ENCODE measurements at places on chromosomes 3 and 15.

DNA sequence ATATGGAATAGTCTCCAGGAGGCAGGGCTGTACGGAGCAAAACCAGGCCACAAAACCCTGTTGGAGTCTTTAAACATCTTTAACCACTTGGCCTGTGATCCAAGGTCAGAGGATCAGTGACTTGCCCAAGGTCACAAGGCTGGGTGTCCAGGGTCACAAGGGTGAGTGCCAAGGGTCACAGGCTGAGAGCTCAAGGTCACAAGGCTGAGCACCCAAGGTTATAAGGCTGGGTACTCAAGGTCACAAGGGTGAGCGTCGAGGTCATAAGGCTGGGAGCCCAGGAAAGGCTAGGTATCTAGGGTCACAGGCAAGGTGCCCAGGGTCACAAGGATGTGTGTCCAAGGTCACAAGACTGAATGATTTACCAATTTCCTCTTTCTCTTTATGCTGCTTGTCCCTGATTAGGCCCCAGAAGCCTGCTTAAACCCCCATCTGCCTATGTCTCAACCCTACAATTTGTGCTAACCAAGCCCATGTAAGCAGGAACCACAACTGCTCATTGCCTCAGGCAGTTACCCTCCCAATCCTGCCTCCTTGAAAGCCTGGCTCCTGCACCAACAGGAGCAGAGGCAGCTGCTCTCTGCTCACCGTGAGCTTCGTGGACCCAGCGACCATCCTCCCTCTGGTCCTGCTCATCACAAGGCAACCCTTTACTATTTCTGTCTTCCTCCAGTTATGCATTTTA lies 51.5 kb downstream of the MGLL start:
- DNase-seq = peak; percentile 81

DNA sequence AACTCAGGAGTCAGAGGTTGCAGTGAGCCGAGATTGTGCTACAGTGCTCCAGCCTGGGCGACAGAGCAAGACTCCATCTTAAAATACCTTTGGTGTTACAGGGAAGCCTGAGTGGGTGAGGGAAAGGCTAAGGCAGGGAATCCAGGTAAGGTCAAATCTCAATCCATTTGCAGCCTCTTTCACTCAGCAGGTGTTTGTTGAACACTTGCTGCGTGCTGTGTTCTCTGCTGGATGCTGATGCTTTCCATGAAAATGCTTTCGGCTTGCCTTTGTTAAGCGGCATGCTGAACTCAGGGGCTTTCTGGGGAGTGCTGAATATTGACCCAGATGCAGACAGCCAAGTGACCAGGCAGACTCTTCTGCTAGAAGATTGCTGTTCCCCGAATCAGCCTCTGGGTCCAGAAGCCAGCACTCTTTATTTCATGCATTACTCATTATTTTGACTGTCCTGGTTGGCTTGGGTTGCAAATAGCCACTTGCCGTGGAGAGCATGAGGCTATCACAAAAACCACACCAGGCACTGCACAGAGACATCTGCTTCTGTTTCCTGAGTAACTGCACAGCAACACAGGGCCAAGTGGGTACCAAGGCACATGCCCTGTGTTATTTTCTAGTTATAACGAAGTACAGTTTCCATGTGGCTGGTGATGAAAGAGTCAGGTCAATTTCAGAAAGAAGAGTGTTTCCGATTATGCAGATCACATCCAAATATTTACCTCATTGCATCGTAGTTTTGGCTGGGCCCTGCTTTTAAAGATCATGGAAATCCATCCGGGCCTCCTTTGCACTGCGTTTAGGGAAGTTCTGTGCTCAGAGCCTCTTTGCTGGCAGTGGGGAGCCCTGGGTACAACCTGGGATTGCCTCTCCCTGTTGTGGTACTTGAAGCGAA lies 88.6 kb downstream of the THSD4 start:
- no peak for DNase-seq

DNA sequence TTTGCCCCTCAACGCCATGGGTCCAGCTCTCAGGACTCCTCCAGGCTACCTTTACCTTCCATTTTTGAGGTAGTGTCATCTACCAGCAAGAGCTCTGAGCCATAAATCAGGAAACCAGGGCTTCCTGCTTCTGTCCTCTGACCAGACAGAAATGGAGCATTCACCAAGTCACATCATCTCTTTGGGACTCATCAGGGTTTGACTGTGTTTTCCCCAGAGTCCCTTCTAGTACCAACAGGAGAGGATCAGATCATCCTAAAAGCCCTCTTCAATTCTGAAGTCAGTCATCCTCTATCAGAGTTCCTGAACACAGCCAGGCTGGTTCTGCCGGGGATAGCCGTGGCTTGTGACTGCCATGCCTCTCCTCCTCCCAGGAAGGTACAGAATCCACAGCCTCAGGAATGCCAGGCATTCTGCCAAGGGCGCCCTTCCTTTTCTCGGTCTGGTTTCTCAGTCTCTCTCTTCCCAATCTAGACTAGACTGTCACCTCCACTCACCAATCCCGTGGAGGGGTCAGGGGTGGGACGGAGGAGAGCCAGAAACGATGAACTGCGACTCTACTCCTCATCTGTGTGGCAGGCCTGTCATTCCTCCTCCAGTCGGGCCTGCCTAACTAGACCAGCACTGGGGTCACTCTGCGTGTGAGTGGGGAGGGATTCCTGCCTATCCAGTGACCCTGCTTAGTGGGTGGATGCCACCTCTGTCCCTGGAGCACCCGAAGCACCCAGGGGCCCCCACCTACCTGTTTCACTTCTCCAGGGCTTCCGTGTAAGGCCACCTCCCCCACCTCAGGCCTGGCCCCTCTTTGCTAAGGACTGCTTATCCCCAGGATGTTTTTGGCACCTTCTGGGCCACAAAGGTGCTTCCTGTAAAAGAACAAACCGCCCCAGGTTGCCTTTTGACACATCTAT lies 30.9 kb downstream of the CCNL1 start:
- DNase-seq = peak; percentile 87

GRCh38 chr15:70048578-70049514 lies 48.9 kb downstream of the TLE3 start:
- no peak for DNase-seq

GRCh38 chr15:71379893-71380292 lies 264.6 kb downstream of the THSD4 start:
- no peak for DNase-seq

DNA sequence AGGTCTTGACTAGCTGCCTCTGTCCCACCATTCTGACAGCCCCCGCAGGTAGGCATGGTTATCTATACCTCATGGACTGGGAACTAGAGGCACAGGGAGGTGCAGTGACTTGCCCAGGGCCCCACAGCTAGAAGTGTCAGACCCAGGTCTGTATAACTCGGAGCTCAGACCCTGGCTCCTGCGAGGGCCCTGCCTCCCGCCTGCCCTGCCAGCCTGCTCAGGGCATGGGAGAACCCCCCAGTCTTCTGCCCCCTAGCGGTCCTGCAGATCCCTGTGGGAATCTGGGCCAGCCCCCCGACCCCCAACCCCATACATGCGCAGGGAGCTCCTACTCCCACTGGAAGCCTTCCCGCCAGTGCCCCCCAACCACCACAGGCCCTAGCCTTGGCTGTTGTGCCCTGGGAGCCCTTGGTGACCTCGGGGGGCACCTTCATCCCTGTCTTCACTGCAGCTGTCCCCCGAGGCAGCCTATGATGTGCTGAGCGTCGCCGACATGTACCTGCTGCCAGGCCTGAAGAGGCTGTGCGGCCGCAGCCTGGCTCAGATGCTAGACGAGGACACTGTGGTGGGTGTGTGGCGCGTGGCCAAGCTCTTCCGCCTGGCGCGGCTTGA lies 6.9 kb downstream of the ABTB1 start:
- peak; percentile 50 for DNase-seq

DNA sequence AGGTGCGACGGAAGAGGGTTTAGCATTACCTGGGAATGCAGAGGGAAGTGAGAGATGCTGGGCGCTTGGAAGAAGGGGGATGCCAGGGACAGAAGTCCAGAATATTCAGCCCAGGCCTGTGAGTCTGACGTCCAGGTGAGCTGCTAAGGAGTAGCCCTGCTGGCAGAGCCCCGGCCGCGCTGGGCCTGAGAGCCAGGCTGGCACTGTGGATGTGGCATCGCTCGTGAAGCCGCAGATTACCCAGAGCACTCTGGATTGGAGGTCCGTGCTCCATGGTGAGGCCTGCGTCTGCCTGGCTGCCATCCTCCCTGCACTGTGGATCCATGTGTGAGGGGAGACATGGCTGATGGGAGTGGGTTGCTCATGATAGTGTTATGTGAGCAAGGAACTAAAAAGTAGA lies 14.5 kb downstream of the MAN2A2 start:
- DNase-seq = no peak

DNA sequence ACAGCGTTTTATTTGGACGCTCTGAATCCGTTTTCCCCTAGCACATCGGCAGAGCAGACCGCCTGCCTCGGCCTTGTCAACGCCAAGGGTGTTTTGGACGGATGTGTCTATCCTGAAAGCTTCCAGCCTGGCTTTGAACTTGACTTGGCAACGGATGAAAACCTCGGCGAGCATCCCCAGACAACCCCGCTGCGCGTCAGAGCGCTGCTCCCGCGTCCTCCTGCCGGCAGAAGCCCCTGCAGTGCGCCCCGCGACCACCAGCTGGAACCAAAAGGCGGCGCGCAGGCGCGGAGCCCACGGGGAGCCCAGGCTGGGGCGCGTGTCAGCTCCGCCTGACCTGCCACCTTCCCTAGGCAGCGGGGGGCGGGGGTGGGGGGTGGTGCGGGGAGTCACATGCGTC lies 26.2 kb upstream of the ARL8B start:
- DNase-seq = peak; percentile 75

DNA sequence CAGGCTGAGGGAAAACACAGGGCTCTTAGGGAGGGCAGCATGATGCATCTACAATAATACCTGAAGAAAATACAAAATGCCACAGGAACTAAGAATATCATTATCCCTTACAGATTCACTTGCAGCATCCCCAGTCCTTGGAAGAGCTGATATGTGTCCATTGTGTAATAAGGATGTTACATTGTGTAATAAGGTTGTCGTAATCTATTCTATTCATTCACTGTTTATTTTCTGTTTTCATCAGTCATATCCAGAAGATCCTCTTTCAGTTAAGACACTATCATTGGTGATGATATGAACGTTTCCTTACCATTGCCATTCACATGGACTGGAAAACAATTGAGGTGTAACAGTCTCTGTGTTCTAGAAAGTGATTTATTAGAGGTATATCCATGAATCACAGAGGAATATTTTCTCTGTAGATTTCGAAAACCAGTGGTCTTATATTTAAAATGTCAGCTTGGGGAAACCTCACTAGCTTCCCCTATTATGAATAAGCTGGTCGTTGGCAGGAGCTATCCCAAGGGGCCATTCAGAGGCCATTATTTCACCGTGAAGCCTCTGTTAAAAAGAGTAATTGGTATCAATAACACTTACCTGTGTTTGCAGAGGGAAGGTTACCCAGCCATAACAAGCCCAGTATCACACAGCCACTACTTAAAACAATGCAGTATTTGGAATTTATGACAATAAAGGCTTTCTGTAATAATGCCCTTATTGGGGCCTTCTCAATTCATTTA lies 241.1 kb downstream of the ZNF385D start:
- no peak for DNase-seq

DNA sequence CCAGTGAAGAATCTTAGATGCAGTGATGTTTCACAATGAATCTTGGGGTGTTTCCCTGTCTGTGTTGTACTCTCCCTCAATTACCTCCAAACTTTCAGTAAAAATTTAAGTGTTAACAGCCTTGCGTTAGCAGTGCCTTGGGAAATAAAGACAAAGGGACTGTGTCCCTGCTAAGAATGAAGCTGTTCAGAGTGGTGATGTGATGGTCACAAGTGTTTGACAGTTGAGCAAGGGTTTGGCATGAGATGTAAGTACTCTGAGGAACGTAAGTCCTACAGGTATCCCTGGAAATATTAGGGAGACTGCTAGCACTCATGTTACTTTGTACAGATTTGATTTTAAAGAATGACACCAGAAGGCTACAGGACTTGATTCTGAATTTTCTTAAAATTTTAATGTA lies 304.3 kb upstream of the DPH6 start:
- DNase-seq = no peak

- no peak for DNase-seq
These were observed 511.6 kb upstream of the PROK2 start for GRCh38 chr3:72296477-72297111.

DNA sequence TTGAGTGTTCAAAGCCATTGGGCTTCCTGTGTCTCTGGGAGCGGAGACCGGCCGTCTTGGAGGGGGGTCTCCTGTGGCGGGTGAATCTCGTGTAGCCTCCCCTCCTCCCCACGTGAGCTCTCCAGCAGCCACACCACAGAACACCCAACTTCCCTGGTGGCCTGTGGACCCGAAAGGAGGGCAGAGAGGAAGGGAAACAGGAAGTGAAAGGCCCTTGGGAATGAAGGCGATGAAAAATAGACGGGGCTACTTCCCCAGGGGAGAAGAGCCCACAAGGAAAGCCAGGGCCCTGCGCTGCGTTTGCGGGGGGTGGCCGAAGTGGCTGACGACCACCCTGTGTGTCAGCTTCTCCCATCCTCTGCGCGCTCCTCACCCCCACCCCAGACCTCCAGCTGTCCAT lies 5.4 kb downstream of the ANKRD63 start:
- DNase-seq = no peak

- DNase-seq = peak; percentile 79
These were observed 24.3 kb downstream of the FILIP1L start for GRCh38 chr3:100089812-100090668.

GRCh38 chr3:123246866-123247265 lies 45.1 kb downstream of the SEC22A start:
- no peak for DNase-seq

- DNase-seq = no peak
These were observed 202.1 kb downstream of the GREM1 start for GRCh38 chr15:32919749-32920414.

DNA sequence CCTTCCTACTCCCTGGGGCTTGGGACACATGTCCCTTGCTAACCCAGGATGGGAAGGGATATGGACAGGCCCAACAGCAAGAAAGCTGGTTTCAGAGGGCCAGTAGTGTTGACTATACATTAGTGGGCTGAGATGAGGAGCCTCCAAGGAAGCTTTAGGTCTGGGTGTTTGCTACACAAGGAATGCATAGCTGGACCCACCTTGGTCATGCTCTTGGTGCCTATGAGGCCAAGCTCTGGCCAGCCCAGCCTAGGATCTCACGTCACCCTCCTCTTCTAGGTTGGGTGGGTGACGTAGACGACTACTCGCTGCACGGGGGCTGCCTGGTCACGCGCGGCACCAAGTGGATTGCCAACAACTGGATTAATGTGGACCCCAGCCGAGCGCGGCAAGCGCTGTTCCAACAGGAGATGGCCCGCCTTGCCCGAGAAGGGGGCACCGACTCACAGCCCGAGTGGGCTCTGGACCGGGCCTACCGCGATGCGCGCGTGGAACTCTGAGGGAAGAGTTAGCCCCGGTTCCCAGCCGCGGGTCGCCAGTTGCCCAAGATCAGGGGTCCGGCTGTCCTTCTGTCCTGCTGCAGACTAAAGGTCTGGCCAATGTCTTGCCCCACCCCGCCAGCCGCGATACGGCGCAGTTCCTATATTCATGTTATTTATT lies 653 bp upstream of the WDR6 start:
- peak; percentile 63 for DNase-seq

GRCh38 chr15:63915873-63916771 lies 82.4 kb upstream of the HERC1 start:
- DNase-seq = peak; percentile 72

Data from islet precursor cell (in vitro differentiated cells).